ENCODE measurements at places on chromosomes 6 and 20.

- no peak for DNase-seq
Observed at GRCh38 chr20:57509665-57510237, 15.2 kb downstream of the CTCFL start.

DNA sequence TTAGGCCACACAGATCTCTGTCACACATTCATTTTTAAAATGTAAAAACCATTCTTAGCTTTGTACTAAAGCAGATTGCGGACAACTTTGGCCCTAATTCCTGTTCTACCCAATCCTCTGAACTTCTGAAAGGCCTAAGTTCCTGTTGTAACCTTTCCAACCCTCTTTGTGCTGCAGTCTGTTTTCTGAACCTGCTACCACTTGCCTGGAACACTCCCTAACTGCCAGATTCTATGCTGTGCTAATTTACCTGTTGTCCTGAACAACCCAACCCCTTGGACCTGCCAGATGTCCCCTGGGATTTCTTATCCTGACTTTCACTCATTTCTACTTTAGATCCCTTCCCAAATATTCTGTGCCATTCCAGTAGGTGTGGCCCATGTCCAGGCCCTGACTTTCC lies 398.7 kb downstream of the ZFAND3 start:
- DNase-seq = no peak

DNA sequence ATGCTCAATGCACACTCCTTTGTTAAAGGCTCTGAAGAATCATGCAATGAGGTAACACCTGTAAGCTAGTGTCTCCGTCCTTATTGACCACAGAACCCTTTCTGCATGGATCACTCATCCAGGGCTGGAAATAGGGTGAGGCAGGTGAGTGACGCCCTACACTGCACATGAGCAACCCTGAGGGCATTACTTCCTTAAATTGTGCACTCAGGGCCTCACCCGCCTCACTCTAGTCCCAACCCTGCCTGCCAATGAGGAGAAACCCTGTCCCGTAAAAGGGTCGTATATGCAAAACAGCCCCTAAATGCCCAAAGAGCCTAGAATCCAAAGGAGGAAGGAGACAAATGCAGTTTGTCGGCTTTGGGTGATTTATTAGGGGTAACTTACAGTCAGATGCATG lies 33.6 kb upstream of the NOP56 start:
- no peak for DNase-seq

GRCh38 chr20:49104365-49104648 lies 58.2 kb downstream of the CSE1L start:
- no peak for DNase-seq

DNA sequence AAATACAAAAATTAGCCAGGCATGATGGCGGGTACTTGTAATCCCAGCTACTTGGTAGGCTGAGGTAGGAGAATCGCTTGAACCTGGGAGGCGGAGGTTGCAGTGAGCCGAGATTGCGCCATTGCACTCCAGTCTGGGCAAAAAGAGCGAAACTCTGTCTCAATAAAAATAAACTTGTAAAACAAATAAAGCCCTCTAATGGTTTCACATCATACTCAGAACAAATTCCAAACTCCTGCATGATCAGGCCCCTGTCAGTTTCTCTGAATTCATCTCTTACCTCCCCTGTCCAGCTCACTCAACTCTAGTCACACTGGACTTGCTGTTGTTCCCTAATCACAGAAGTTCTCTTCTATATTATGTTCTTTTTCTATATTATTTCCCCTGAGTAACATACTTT lies 43.1 kb upstream of the SGK1 start:
- DNase-seq = no peak

DNA sequence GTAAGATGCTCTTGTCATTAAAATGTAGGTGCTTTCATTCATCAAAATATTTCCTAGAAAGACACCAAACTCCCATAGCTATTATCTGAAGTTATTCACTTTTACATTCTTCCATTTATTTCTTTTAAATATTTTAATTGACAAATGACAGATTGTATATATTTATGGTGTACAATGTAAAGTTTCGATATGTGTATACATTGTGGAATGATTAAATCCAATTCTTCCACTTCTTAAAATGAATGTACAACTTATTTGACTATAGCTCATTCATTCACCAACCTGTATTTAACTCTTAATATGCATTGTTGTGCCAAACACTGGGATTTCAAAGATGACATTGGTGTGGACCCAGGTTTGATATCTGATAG lies 41.0 kb downstream of the CCN2 start:
- no peak for DNase-seq

- DNase-seq = peak; percentile 1
Observed at GRCh38 chr20:57387463-57387862, 3.7 kb upstream of the RBM38 start.

All from naive thymus-derived CD8-positive, alpha-beta T cell (primary cell).